ENCODE measurements at places on chromosomes 1 and 21. TPM values are rescaled to one million over a fixed set of nuclear protein-coding genes. Genes with fewer than 3 reads are reported as not detected.

PLEKHN1 gene
- polyA plus RNA-seq: 0.47 TPM

SLC45A3 gene
- 9.8 TPM for polyA plus RNA-seq

TSACC gene
- polyA plus RNA-seq: 0.99 TPM

REG4 gene
- not detected for polyA plus RNA-seq

LRRC42 gene
- polyA plus RNA-seq: 36.2 TPM

PERM1 gene
- 0.27 TPM for polyA plus RNA-seq

DENND2D gene
- 27.4 TPM for polyA plus RNA-seq

DIPK1A gene
- 8.6 TPM for polyA plus RNA-seq

EXTL1 gene
- polyA plus RNA-seq: 0.90 TPM

S100A16 gene
- polyA plus RNA-seq: 143 TPM

AMY1B gene
- 0.49 TPM for polyA plus RNA-seq

LCE6A gene
- polyA plus RNA-seq: not detected

GRCh38 chr21:39003982-39004633, 179.1 kb downstream of the PSMG1 start:
- DNase-seq: no peak

DNA sequence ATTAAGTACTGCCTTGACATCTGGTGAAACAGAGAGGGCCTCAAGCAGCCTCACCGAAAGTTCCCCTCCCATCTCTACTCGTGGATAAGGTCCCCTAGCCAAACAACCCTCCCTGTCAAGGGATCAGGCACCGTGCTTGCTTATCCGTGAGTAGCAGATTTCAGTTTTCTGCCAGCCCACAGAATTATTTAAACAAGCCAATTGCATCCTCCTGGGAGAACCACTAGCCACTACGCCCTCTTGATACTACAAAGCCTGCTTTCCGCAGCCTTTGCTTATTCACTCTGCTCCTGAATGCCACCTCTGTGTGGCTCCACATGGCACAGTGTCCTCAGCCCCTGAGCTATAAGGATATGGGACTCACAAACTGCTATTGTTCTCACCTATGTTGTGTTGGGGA, 5.9 kb upstream of the TFF2 start:
- DNase-seq: no peak

DNA sequence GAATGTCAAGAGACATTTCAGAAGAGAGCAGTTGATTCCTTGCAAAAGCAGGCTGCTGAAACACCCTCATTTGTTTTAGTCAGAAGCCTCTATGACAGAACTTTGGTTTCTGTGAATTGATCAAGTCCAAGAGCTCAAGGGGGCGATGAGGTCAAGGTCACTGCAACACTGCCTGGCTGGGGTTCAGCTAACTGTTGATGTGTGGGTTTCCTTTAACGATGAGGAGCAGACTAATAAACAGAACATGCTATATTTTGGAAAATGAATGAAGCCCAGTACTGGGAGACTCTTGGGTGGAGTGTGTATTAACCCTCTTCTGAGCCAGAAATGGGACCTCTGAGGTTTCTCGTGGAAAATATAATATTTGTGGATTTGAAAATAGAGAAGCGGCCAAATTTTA, 109.3 kb downstream of the ZC3H11B start:
- no peak for DNase-seq

DNA sequence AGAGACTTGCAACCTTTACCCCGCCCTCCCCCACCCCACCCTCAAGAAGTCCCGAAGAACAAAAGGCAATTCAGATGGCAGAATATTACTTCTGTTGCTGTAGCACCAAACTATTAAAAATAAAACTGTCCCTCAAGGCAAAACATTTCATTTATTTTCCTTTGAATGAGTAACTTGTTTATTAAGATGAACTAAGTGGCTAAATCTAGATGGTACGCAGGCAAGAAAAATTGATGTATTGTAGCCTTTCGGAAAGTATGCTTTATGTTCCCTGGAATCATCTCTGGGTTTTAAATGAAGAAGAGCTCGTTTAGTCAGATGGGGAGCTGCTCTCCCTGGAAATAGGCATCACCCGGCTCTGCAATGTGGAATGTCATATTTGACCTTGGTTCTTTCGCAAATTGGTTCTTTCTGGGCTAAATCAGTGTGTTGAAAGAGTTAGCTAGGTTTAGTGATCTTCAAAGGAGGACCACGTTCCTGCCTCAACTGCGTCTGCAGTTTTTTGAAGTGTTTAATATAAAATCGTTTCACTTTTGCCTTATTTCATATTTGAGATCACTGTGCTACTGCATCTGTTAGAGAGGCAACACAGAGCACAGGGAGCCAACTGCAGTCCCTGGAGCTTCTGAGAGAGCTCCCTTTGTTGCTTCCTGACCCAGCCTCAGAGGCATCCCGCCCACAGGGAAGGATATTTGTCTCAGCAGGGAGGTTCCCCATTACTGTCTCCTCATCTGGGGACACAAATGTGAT, 61.8 kb downstream of the KIF26B start:
- no peak for DNase-seq

DNA sequence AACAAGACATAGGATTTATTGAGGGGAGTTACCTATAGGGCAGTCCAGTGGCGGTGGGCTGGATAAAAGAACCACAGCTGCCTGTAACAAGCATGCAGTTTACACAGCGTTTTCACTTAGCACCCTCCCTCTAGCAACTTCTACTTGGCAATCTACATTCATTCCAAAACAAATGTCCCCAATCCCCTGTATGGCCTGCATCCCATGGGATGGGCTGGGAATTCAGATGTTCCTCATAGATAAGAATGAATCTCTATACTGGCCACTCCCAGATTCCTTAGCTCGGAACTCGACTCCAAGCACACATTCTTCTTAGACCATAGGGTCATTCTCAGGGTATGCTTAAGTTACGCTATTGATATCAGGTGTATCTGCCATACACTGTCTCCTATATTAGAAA, 33.3 kb downstream of the PCP4 start:
- no peak for DNase-seq

GRCh38 chr1:232040260-232040659, 413.7 kb downstream of the DISC1 start:
- DNase-seq: no peak

- no peak for DNase-seq
These were observed 166.5 kb upstream of the COA6 start for GRCh38 chr1:234206651-234207284.

DNA sequence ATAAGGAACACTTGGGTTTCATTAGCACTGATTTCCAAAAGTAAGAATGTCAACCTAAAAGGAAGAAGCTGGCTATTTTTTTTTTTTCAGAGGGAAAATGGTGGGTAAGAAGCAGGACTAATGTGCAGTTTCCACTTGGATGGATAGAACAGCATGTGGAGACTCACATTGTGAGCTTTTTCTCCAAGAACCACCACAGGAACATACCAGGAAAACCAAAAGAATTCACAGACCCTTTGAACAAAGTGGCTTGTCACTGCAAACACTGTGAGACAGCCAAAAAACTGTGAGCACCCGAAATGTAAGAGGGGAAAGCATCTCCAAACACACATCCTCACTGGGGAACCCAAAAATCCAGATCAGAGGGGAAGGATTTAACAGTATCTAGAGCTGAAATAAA, 15.7 kb upstream of the MX1 start:
- no peak for DNase-seq

GRCh38 chr1:236421022-236421421, 26.9 kb downstream of the EDARADD start:
- no peak for DNase-seq

DNA sequence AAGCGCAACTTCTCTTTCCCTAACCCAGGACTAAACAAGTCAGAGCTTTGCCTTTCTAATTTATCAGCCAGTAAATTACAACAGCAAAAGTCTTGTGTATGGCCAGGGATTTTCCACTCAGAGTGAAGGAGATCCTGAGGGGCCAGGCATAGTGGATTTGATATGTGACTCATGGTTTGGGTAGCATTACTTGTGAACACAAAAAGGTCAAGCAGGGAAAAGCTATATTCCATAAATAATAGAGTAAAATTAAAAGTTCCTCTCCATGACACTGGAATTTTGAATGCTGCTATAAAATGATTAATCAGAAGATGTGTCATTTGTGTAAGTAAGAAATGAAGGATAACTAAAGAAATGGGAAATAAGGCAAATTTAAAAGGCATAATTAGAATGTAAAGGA, 284.8 kb downstream of the HLX start:
- DNase-seq: no peak

DNA sequence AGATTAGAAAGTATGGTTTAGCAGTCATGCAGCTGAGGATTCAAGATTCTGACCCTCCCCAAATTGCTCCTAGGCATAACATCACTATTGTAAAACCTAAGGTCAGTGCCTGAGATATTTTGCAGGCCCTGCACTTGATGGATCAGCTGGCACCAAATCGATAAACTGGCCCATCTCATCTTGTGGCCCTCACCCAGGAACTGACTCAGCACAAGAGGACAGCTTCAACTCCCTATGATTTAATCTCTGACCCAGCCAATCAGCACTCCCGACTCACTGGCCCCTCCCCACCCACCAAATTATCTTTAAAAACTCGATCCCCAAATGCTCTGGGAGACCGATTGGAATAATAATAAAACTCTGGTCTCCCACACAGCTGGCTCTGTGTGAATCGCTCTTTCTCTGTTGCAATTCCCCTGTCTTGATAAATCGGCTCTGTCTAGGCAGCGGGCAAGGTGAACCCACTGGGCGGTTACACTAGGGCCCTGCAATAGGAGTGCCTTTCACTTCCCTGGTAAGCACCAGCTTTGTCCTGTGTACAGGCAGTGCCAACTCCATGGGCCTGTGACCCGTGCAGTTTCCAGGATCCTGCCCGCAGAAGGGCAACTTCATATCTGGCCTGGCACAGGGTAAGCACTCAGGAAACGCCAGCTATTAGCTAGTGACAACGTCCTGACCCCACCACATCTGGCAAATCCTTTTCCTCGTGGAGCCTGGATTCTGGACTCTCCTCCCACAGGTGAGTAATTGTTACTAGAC, 28.7 kb upstream of the SLC2A5 start:
- DNase-seq: no peak

GRCh38 chr1:47661040-47661439, 223.2 kb downstream of the FOXD2 start:
- no peak for DNase-seq

DNA sequence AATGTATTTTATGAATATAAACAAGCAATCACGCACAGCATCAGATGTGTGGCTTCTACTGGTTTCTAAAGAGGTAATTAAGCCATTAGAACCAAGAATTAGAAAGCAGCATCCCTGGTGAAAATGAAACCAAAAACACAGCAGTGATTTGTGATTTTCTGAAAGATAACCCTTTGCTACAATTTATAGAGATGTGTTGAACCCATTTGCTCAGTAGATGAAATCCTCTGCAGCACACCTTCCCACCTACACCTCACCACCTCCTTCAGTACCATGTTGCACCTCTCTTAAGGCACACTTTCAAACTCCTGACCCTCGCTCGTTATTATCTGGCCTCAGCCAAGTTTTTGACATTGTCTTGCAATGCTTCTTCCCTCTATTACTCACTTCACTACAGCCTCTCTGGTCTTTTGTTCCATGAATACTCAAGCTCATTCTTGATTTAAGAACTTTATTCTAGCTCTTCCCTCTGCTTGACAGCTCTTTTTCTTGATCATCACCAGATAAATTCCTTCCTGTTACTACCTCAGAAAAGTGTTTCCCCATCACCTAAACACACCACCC, 38.6 kb downstream of the NSL1 start:
- DNase-seq: no peak

DNA sequence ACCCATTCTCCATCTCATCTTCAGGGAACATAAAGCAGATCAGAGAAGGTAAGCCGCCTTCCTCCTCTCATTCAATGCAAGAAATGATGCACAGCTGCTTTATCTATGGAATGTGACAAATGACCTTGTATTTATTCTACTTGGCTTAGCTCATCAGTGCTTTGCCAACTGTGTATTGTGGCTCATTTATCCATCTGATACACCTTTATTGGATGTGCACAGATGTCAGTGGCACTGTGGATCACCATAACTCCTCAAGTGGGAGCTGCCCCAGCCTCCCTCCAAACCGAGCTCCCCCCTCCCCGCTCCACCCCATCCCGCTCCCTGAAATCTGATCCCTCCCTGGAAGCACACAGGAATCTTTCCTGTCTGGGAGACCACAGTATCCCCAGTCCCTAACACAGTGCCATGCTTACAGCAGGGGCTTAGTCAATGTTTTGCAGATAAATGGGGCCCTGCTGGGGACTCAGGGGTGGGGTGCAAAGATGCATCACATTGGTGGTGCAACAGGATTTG, 156.0 kb upstream of the RAB4A start:
- DNase-seq: no peak

GRCh38 chr1:36793452-36793851, 240.9 kb downstream of the GRIK3 start:
- no peak for DNase-seq

- no peak for DNase-seq
These were observed 403 bp downstream of the MXRA8 start for GRCh38 chr1:1357871-1358432.

- DNase-seq: no peak
These were observed 37.0 kb downstream of the PKP1 start for GRCh38 chr1:201320168-201320788.

- no peak for DNase-seq
These were observed 92.1 kb upstream of the IPO9 start for GRCh38 chr1:201736707-201737320.

GRCh38 chr1:160779626-160780397, 16.2 kb upstream of the LY9 start:
- no peak for DNase-seq

GRCh38 chr1:119141020-119141424, 569 bp upstream of the WARS2 start:
- peak; percentile 17 for DNase-seq

DNA sequence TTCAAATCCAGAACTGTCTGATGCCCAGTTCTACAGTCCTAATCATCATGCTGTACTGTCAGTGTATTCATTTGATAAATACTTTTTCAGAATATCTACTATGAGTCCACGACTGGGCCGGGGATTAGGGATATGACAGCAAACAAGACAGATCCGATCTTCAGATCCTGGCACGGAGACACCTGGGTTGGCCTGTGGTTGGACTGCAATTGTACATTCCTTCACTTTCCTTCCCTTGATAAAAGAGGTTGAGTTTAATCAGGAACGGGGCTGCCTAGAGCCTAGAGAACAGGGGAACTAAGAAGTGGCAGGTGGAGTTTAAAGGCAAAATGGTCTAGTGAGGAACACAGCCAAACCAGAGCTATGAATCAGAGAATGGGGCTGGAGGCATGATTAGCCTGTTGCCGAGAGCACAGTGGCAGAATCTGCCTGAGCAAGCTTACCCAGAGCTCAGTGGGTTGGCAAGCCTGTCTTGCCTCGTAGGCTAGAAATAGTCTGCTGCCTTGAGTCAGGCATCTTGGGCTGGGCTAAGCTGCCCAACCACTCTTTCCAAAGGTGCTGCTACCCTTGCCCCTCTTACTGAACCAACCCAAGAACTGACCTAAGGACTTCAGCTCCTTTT, 38.1 kb upstream of the PTCH2 start:
- no peak for DNase-seq
